ENCODE measurements at places on chromosomes 2 and 18. TPM values are rescaled to one million over a fixed set of nuclear protein-coding genes. Genes with fewer than 3 reads are reported as not detected.

The SULT1C2 gene
- not detected for total RNA-seq

The TNFAIP6 gene
- 25.2 TPM for total RNA-seq

The TRIM54 gene
- 0.13 TPM for total RNA-seq

The EPAS1 gene
- total RNA-seq: 99.0 TPM

The GKN1 gene
- not detected for total RNA-seq

The RPRM gene
- total RNA-seq: not detected

The ACMSD gene
- total RNA-seq: not detected

The C2orf42 gene
- 16.0 TPM for total RNA-seq

Data from aortic smooth muscle cell (primary cell).